ENCODE measurements at places on chromosomes 16 and 17.

DNA sequence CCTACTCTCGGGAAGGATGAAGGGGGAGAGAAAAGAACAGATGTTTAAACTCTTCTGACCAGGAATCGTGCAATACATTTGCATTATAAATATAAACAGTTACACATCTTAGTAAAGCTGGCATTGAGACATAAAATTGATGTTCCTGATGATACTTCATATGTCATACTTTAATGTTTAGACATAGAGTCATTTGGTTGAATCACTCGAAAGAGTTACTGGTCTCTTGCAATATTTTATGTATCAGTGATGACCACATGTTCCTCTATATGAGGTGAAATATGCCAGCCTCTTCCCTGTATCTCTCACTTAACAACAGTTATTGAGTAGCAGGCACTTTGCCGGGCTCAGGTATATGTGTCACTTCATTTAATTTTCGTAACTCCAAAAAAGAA is 49.7 kb upstream of the PMFBP1 start:
- no peak for DNase-seq

DNA sequence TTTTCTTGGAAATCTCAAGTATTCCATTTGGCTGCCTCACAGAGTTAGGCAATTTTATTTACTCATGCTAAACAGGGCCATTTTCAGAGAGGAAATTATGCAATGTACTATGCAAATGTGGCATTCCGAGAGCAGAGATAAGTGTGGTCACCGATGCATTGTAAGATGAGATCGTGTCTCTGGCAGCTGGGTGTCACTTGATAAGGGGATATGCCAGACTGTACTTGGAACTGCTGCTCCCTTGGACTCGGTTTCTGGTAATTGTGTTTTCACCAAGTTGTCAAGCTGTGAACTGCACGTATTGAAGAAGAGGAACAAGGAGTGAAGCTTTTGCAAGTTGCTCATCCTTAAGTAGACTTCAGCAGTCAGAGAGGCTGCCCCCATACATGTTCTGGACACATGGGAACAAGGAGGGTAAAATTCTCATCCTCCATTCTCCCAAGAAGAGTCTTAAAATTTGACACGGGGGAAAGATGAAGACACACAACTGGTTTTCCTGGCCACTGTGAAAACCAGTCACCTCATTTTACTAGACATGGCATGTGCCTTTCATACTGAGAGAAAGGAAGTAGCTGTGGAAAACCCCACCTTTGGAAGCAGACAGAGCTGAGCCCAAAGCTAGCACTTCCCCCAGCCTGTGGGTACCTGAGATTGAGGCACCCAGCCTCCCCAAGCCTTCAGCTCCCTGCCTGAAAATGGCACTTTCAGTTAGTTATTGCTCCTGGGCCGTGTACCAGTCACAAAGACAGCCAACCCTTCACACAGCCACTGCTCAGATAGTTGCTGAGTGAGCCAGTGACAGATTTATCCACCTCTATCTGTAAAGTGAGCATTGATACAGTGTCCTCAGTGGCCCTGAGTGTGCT is 150.7 kb downstream of the SOCS1 start:
- no peak for DNase-seq

- DNase-seq = no peak
Observed at GRCh38 chr16:4266372-4266771, 6.5 kb downstream of the TFAP4 start.

DNA sequence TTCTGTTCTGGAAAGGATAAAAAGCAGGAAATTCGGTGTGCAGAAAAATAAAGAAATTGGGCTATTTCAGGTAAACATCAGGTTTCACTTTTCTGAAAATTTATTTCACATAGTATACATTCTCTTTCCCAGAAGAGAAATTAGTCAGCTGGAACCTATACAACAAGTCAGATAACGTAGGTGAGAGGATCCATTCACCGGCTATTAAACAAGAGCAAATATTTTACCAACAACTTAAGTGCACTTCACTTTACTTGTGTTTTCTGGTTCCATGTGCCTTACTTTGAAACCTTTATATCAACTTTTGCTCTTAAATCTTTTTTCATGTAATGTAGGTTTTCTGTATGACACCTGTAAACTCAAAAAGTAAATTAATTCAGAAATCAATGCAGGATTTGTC is 839.7 kb downstream of the CDH11 start:
- no peak for DNase-seq

GRCh38 chr16:47667956-47668355 is 206.8 kb downstream of the PHKB start:
- DNase-seq = no peak

GRCh38 chr17:6536566-6537065 is 19.7 kb downstream of the PITPNM3 start:
- no peak for DNase-seq

DNA sequence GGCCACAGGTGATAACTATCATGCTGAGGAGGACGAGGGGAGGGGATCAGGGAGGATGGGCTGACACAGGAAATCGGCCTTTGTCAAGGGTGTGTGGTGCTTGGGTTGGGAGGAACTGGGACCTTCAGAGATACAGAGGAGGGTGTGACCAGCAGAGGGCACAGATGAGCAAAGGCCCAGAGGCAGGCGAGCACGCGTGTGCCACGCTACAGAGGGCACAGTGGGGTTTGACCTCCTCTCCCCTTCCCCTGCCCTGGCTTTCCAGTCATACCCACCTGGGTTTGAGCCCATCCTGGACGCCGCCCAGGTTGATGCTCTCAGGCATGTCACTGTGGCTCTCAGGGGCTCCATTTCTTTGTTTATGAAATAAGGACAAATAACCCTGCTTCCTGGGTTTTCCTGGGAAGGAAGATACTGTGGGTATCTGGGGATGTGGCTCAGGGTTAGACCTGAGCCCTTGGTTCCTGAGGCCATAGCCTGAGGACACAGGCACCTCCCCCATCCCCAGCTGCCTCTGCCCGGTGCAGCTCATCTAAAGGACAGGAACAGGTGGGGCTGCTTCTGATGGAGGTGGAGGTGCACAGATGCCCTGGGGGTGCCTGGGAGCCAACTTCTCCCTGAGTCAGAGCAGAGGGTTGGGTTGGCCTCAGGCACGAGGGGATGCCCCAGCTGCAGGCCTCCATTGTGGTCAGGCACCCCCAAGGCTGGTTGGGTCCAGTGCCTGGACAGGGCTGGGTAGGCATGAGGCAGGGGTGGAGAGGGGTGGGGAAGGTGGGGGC is 51.8 kb downstream of the BEAN1 start:
- peak; percentile 36 for DNase-seq

- no peak for DNase-seq
Observed at GRCh38 chr17:67770539-67770938, 52.8 kb downstream of the NOL11 start.

- no peak for DNase-seq
Observed at GRCh38 chr17:4488989-4489595, 9.6 kb upstream of the SPNS2 start.

DNA sequence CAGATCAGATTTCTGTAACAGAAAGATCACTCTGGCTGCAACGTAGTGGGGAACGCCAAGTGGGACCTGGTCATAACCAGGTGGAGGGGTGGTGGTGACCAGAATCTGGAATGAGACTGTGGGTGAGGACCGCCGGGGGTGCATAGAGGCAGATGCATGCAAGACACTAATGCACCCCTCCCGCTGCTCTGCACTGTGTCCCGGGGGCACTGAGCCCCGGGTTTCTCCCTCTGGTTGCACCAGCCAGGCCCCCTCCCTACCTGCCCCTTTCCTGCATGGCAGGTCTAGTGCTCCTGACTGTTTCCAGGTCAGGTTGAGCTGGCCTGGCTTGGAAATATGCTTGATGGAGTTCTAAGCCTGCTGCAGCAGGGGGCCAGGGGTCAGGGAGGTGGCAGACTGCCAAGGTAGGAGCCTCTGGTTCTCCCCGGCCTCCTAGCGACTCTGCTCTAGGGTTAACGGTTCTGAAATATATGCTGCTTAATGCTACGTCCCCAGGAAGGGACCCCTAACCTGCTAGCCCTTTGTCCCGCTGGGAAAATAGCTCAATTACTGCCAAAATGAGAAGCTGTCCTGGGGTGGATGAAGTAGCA is 94.3 kb downstream of the SDK2 start:
- DNase-seq = no peak

DNA sequence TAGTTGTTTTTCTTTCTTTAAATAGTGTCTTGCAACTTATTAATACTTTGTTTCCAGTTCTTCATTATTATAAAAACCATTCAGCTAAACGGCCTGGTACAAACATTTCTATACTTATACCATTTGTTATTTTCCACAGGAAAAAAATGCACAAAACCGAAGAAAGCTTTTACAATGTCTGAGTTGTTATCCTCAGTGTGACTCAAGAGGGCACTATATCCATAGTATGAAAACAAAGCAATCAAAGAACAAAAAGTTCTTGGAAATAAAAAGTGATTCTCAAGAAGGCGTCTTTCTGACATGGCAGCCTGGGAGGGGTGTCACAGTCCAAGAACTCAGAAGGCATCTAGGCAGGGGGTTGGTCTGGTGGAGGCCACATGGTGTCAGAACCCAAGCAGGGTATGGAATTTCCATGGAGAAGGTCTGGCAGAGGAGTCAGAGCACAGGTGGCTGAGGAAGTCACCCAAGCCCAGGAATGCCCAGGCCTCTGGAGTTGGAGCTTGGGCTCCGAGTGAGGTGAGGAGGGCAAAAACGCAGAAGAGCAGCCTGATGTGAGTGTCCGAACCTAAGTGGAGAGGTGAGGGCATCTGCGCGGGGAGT is 70.9 kb upstream of the ATP2A3 start:
- no peak for DNase-seq

DNA sequence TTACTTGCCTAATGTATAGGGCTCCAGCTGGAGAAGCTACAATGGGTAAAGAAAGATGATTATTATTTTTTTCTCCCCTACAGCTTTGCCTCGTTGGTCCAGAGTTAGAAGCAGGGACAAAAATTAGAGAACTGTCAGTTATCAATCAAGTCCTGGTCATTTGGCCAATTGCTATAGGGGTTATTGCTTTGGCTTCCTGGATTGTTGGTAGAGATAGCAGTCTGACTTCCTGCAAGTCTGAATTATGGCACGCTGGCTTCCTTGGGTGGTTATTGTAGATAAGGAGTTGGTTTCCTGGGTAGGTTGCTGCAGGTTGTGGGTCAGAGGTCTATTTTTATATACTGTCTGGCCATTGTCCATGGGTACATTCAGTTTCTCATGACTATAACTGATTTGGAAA is 84.7 kb upstream of the ELAC2 start:
- DNase-seq = no peak

DNA sequence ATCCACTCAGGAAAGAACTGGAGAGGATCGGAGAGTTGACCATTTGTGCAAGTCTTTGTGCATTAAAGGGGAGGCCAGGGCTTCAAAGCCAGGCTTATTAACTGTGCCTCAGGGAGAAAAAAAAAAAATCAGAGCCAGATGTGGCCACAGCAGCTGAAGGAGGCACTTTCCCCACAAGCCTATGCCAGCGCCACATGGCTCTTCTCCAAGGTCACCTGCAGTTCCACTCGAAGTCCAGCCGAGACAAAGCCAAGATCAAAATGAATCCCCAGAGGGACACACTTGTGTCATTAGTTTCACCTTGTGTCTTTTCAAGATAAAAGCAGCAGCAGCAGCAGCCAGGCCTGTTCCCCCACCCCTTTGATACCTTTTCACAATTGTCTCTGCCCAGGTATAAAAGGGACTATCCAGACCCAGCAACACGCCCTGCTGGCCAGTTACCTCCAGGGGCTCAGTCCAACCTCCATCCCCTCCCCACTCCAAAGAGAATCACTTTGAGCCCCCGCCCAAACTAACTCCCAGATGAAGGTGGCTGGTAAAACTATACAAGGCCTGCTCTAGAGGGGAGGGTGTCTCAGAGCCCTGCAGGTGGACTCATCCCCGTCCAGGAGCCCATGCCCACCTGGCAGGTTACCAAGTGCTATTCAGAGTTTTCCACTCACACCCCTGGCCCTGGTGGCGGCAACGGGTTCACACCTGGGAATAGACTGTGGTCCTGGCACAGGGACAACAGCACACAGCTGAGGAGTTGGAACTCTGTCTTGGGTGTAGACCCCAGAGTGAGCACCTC is 29.2 kb downstream of the AXIN2 start:
- no peak for DNase-seq

GRCh38 chr16:57576429-57576870 is 34.0 kb downstream of the ADGRG5 start:
- DNase-seq = peak; percentile 56
